ENCODE measurements at places on chromosomes 13 and 19. TPM values are rescaled to one million over a fixed set of nuclear protein-coding genes. Genes with fewer than 3 reads are reported as not detected.

The LRP3 gene
- total RNA-seq, result 52.8 TPM

The PPM1N gene
- 6.2 TPM for total RNA-seq

The NCAN gene
- 0.08 TPM for total RNA-seq

The ZNF90 gene
- not detected for total RNA-seq

The NXNL1 gene
- not detected for total RNA-seq

All from A549 treated with AZD2906 at 1 μM for 4 hours (cell line).